ENCODE measurements at places on chromosomes 4 and X.

- DNase-seq = no peak
Measured at GRCh38 chr4:65050786-65051185, 619.5 kb downstream of the EPHA5 start.

GRCh38 chr4:89055157-89056080 lies 1.6 kb downstream of the FAM13A start:
- DNase-seq = no peak

DNA sequence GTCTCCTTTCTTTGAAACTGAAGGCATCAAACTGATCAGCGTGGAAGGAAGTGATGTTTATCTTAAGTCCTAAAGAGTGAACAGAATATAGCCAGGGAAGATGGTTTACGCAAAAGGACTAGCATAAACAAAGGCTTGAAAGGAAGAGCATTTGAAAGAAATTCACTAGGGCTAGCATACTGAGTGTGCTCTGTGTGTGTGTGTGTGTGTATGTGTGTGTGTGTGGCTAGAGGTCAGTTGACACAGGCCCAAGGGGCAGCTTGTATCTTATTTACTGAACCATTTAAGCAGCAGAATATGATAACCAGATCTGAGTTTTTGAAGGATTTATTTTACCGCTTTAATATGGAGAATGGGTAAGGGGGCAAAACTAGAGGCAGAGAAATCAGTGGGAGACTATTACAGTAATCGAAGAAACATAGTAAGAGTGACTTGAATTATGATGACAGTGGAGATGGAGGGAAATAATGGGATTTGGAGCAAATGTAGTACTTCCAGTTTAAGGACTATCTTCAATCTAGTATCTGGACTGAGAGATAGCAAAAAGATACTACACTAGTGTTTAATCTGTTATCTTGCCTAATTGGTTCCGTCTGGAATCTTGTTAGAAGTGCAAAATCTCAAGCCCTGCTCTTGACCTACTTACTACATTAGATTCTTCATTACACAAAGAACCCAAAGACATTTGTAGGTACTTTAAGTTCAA lies 36.9 kb downstream of the CEP44 start:
- no peak for DNase-seq

GRCh38 chr4:34720571-34720970 lies 1523.7 kb downstream of the ARAP2 start:
- no peak for DNase-seq

GRCh38 chrX:14232688-14233087 lies 203.0 kb upstream of the GEMIN8 start:
- DNase-seq = no peak

DNA sequence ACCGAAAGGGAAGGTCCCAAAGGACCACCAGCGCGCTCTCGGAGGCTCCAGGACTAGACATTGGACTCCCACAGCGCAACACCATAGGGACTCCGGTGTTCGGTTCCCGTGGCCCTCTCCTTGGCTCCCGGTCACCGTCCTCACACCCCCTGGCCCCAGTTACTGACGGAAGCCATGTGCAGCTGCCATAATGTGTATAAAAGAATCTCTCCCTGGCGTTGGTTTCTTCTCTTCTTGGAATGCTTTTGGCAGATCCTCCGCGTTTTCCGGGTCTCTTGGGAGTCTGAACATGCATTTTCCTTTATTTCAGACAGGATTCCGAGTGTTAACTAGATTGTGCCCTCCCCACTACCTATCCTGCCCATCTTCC lies 69.8 kb downstream of the FBXO8 start:
- no peak for DNase-seq

- DNase-seq = no peak
Measured at GRCh38 chr4:186347743-186348142, 81.8 kb downstream of the F11 start.

DNA sequence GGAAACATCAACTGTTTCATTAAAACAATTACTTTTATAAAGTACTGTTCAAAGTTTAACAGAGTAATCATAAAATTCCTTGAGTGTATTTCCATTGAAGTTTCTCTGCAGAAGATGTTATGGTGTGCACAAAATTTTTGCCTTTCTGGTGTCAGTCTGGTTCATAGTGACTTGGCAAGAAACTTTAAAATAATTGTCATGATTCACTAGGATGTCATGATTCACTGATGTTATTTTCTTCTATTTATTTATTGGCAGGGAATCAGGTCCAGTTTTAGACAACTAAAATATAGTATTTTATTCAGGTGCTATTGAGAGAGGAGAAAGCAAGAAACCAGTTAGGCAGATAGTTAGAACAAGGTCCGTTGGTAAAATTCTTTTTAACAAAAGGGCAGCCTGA lies 3.8 kb downstream of the UGT2A1 start:
- DNase-seq = no peak

DNA sequence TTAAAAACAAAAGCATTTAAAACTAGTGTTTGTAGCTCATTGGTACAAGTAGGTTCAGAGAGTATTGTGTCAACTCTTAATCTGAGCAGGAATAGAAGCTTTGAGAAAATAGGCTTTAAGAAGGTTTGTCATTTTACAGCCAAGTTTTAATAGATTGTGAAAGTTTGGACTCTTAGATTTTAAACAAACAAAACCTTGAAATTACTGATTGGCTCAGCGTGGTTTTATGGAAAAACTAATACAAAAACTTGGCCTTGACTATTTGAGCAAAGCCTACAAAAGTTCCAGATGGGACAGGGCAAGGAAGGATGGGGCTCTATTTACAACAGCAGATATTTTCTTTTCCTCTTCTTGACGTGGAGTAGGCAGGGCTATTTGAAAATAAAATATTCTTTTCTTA lies 16.5 kb downstream of the ZFX start:
- DNase-seq = no peak

DNA sequence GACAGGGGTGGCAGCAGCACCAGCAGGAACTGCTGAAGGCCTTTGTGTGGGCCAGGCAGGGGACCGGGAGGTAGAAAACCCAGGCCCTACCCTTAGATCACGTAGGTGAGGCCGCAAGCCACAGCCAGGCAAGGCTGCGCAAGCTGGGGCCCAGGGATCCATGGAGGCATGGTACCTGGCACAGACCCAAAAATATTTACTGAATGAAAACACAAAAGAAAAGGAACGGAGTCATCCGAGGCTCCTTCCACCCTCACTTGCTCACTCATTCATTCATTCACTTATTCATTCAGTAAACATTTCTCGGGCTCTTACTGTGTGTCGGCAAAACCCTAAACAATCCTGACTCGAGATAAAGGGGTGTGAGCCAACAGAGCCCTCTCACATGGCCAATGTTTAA lies 102.3 kb downstream of the BCOR start:
- no peak for DNase-seq

- DNase-seq = no peak
Measured at GRCh38 chr4:14132301-14132700, 504.8 kb upstream of the BOD1L1 start.

GRCh38 chr4:2930135-2930757 lies 33.0 kb downstream of the NOP14 start:
- no peak for DNase-seq

- no peak for DNase-seq
Measured at GRCh38 chrX:38402118-38402517, 49.7 kb downstream of the OTC start.

- no peak for DNase-seq
Measured at GRCh38 chr4:137065311-137065710, 467.0 kb downstream of the PCDH18 start.

GRCh38 chrX:109399831-109400230 lies 82.1 kb downstream of the GUCY2F start:
- no peak for DNase-seq

- no peak for DNase-seq
Measured at GRCh38 chrX:24468245-24468644, 3.2 kb downstream of the PDK3 start.

- DNase-seq = no peak
Measured at GRCh38 chr4:123052007-123052406, 129.6 kb upstream of the NUDT6 start.

GRCh38 chr4:2820216-2820982 lies 23.2 kb upstream of the ADD1 start:
- DNase-seq = no peak

DNA sequence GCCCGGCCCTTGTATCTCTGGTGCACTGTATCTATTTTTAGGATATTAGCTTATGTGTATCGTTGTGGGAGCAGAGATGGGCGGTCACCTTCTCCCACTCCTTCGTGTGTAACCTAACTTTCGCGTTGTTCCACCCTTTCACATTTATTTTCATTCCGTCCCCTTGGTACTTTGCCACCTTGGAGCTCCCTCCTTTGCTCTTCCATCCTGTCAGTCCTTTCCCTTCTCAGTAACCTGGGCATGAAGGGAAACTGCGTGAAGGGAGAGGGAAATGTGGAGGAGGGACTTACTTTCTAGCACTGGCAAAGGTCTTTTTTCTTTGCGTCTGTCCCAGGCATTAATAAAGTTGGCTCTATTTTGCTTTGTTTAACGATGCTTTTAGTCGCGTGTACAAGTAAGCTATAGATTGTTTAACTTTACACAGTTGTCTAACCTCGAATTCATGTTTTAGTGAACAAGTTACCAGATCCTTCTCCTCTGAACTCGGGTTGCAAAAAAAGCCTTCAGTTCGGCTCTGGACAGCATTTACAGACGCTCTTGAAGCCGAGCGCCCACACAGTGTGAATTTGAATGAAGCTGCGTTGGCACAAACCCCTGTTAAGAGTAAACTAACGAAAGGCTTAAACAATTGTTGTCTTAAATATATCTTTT lies 3.9 kb downstream of the PCDH10 start:
- no peak for DNase-seq

DNA sequence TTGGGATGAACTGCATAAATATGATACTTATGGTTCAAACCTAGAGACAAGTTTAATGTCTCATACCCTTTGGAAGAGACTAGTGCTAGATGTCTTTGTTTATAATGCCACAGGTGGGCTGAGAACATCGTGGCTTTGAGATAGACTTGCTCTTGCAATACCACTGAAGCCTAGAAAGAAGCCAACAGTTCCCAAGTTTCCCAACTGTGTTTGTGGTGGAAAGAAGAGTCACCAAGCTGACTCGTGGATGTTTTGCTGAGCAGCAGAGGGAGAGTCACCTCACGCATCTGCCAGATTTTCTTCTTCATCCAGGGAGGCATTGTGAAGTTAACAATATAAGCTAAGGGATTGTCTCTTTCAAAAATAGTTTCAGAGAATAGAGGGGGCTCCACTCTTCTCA lies 1076.2 kb downstream of the C4orf33 start:
- no peak for DNase-seq

GRCh38 chr4:54228056-54228527 lies 1.0 kb upstream of the PDGFRA start:
- DNase-seq = no peak

DNA sequence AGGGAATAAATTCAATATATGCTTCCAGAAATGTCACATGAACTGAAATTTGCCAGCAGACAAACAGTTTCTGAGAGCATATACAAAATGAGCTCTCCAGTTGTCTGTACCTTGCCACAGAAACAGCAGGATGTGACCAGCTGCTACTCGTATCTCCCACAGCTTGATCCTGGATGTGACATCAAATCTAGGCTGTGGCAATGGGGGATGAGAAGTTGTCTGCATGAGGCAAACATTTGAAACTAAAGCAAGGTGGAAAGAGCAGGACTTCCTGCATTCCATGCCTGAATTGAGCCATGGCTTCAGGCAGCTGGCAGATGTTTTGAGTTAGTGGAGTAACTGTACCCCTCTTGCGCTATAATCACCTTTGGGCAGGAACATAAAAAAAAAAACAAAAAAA lies 1724.0 kb downstream of the RPA4 start:
- DNase-seq = no peak

- no peak for DNase-seq
Measured at GRCh38 chrX:30806187-30806728, 82.8 kb downstream of the TAB3 start.

DNA sequence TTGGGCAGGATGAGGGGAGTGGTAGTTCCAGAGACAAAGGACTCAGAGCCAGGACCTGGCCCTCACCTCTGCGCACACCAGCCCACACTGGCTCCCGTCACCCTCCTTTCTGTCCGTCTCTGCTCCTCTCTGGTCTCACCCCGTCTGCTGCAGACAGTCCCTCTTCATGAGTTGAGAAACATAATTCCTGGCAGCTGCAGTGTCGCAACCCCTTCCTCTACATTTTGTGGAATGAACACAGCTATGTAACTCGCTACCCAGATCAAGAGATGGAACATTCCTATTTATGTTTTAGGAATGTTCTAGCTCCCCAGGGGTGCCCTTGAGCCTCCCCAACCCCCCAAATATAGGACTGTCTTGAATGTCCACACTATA lies 59.3 kb downstream of the SHROOM2 start:
- DNase-seq = no peak

GRCh38 chrX:24204331-24204730 lies 54.8 kb downstream of the ZFX start:
- no peak for DNase-seq

DNA sequence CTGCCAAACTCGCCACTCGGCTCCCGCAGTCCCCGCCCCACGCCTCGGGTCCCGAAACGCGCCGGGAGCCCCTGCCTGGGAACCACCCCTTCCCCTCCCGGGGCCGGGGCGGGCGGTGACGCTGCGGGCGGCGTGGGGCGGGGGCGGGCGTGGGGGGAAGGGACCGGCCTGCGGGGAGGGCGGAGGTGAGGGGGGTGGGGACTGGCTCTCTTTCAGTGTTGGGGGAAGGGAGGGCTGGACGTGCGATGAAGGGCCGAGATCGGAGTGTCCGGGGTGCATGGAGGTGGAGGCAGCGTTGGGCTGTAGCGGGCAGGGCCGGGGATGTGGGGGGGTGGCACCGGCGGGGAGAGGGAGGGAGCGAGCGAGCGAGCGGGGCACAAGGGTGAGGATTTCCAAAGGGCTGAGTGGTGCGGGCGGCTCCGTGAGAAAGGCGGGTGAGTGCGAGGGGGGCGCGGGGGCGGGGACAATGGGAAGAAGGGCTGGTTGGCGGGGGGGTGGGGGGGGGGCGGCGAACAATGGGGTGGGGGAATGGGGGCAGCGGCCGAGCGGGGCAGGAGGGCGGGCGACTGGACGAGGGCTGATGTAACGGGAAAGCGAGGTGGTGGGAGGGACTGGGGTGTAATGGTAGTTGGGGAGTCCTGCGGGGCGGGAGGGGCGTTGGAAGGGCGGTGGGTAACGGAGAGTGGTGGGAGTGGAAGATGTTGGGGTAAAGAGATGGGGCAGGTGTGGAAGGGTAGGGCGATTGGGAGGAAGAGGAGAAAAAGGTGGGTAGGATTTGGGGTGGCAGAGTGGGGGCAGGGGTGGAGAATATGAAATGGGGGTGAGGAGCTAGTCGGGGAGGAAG lies 578 bp downstream of the DCUN1D4 start:
- peak; percentile 35 for DNase-seq

DNA sequence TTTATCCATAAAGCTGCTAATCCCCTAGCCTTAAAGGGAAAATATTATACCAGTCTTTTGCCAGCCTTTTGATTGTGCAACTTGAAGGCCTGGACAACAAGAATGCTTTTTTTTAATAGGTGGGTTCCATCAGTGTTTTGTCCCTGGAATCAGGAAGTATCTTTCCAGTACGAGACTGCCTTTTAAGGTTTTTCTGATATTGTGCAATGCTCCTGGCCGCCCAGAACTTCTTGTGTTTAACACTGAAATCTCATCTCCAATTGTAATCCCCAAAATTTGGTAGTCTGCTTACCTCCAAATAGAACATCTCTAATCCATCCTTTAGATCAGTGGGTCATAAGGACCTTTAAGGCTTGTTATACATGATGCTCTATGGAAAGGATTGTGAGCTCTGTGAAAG lies 256.7 kb downstream of the NAF1 start:
- no peak for DNase-seq

- DNase-seq = no peak
Measured at GRCh38 chr4:136805617-136806016, 726.7 kb downstream of the PCDH18 start.
